ENCODE measurements at places on chromosomes 13 and 19.

GRCh38 chr13:42762251-42762650, 19.1 kb upstream of the FAM216B start:
- no peak for DNase-seq

DNA sequence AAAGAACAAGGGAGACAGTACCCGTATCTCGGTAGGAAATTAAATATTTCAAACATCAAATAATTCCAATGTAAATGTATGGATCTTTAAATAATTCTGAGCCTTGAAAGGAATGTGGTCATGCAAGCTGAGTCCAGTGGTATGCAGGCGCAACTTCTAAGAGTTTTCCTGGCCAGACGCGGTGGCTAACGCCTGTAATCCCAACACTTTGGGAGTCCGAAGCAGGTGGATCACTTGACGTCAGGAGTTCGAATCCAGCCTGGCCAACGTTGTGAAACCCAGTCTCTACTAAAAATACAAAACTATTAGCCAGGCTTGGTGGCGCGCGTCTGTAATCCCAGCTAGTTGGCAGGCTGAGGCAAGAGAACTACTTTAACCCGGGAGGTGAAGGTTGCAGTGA, 1.1 kb upstream of the ZNF845 start:
- DNase-seq = no peak

DNA sequence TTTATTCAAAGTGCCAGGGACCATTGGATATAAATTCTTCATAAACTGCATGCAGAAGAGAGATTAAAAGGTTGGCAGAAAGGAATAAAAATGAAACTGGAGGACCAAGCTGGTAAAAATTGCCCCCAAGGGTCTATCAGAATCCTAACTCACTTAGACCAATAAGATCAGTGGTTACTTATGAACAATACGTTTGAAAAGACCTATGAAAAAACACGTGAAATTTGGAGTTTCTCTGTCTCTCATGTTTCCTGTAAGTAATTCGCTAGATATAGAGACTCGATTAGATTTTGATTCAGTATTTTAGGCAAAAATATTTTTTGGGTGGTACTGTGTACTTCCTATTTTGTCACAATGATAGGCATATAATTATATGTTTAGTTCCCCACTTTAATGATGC, 22.9 kb downstream of the GARRE1 start:
- DNase-seq = no peak

- no peak for DNase-seq
Observed at GRCh38 chr19:38056646-38057045, 149.6 kb downstream of the SIPA1L3 start.

DNA sequence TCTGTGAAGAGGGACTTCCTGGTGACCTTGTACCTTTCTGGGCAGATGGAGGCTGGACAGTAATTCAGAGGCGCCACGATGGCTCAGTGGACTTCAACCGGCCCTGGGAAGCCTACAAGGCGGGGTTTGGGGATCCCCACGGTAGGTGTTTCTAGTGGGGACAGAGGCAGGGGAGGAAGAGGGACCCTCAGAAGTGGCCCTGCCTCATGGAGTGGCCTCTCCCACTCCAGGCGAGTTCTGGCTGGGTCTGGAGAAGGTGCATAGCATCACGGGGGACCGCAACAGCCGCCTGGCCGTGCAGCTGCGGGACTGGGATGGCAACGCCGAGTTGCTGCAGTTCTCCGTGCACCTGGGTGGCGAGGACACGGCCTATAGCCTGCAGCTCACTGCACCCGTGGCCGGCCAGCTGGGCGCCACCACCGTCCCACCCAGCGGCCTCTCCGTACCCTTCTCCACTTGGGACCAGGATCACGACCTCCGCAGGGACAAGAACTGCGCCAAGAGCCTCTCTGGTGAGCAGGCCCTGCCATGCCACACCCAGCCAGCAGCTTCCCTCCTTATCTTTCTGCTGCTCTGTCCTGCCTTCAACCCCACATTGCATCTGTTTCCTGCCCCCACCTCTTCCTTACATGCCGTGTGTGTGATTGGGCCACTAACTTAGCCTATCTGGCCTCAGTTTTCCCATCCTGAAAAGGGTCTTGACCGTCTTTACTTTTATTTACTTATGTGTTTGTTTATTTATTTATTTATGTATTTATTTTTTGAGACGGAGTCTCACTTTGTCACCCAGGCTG, 7.3 kb downstream of the ANGPTL4 start:
- no peak for DNase-seq

- no peak for DNase-seq
Observed at GRCh38 chr13:104357174-104357573, 1291.0 kb upstream of the SLC10A2 start.

DNA sequence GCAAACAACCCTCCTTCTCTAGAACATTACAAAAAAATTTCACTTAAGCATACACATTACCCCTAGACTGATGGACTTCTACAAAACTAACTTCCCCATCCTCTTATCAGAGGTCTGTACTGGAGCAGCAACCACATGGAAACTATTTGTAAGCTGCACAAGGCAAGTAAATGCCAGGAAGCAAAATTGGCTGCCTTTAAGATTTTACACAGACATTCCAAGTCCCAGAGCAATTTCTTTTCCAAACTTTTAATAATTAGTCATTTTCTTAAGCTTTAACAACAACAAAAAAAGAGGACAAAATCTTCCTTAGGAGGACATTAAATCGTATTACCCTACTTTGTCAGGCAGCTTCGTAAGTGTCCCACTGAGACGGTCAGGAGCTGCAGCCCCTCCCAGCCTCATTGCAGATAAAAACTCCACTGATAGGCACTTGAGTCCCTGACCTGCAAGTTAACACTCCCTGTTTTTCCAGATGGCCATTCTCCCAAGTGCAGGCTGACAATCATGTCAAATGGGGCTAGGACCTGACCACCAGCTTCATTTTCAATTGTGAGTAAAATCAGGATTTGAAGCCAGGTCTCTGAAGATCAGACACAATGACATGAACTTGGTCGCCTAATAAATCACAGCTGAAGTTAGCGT, 680.1 kb downstream of the DIAPH3 start:
- no peak for DNase-seq

Measured in T-helper 1 cell (primary cell).